Endothelial cell of umbilical vein (primary cell): ENCODE measurements at places on chromosomes 3 and 15. TPM values are rescaled to one million over a fixed set of nuclear protein-coding genes. Genes with fewer than 3 reads are reported as not detected.

GRCh38 chr3:145898487-145898886 is 262.5 kb downstream of the PLOD2 start:
- DNase-seq, result peak; percentile 2
- no peak overlapping the region for H3K27ac ChIP-seq
- H3K4me1 ChIP-seq, result no peaks in the 10 kb centered on the region
- H3K27me3 ChIP-seq, result no peaks in the 10 kb centered on the region
- no peak overlapping the region for H3K4me3 ChIP-seq

- H3K27me3 ChIP-seq, result no peaks in the 10 kb centered on the region
- no peak for DNase-seq
- H3K4me1 ChIP-seq, result peaks cover 39% of the 10 kb centered on the region
- H3K27ac ChIP-seq, result no peak overlapping the region
- no peak overlapping the region for H3K4me3 ChIP-seq
Measured at GRCh38 chr3:43249405-43249804, 36.9 kb upstream of the SNRK start.

DNA sequence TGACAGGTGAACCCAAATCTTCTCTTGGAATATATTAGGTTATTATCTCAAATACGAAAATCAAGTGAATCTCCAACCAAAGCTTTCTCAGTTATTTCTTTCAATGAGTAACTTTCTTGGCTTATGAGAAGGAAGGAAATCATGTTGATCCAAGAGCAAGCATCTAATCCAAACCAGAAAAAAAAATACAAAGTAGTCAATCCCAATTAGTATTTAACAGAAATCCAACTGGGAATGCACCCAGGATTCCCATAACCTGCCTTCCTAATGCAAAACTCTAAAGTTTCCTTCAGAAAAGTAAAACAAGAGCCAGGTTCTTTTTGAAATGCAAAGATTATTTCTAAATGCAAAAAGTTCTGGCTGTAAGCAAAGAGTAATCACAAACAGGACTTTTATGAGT is 289.3 kb downstream of the SHOX2 start:
- no peaks in the 10 kb centered on the region for H3K27me3 ChIP-seq
- H3K4me3 ChIP-seq, result no peak overlapping the region
- H3K4me1 ChIP-seq, result no peaks in the 10 kb centered on the region
- no peak for DNase-seq

DNA sequence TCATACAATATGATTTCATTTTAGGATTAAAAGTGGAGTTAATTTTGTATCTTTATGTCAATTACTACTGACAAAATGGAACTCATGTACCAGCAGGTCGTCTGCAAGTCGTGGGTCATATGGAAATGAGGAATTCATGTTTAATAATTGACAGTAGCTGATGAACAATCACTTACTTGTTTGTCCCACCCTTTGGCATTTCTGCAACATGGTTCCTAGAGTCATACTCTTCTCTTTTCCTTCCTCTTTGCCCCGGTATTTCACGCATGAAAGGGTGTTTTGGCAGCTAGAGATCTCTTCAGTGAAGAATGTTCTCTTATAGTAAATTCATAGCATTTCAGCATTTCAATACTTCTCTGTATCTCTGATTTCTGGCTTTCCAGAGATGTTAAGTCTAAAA is 133.3 kb upstream of the SLC24A5 start:
- DNase-seq, result no peak
- H3K27ac ChIP-seq, result no peak overlapping the region
- no peak overlapping the region for H3K4me3 ChIP-seq

- peaks cover 97% of the 10 kb centered on the region for H3K4me1 ChIP-seq
- H3K4me3 ChIP-seq, result no peak overlapping the region
- DNase-seq, result no peak
- H3K27ac ChIP-seq, result peak overlapping the region; percentile 99
Measured at GRCh38 chr15:41941644-41942415, 30.5 kb downstream of the EHD4 start.

- peak overlapping the region; percentile 70 for H3K4me3 ChIP-seq
- peaks cover 33% of the 10 kb centered on the region for H3K4me1 ChIP-seq
- DNase-seq, result peak; percentile 43
- H3K36me3 ChIP-seq, result no peaks in the 10 kb centered on the region
- no peak overlapping the region for H3K27ac ChIP-seq
Measured at GRCh38 chr3:39809995-39810595, 686 bp downstream of the MYRIP start.

- no peaks in the 10 kb centered on the region for H3K4me1 ChIP-seq
- no peaks in the 10 kb centered on the region for H3K27me3 ChIP-seq
- no peak for DNase-seq
Measured at GRCh38 chr3:77232557-77232956, 192.7 kb downstream of the ROBO2 start.

- H3K27me3 ChIP-seq, result no peaks in the 10 kb centered on the region
- H3K4me3 ChIP-seq, result no peak overlapping the region
- H3K4me1 ChIP-seq, result no peaks in the 10 kb centered on the region
- H3K27ac ChIP-seq, result no peak overlapping the region
Measured at GRCh38 chr3:183807209-183807728, 18.1 kb downstream of the MAP6D1 start.

DNA sequence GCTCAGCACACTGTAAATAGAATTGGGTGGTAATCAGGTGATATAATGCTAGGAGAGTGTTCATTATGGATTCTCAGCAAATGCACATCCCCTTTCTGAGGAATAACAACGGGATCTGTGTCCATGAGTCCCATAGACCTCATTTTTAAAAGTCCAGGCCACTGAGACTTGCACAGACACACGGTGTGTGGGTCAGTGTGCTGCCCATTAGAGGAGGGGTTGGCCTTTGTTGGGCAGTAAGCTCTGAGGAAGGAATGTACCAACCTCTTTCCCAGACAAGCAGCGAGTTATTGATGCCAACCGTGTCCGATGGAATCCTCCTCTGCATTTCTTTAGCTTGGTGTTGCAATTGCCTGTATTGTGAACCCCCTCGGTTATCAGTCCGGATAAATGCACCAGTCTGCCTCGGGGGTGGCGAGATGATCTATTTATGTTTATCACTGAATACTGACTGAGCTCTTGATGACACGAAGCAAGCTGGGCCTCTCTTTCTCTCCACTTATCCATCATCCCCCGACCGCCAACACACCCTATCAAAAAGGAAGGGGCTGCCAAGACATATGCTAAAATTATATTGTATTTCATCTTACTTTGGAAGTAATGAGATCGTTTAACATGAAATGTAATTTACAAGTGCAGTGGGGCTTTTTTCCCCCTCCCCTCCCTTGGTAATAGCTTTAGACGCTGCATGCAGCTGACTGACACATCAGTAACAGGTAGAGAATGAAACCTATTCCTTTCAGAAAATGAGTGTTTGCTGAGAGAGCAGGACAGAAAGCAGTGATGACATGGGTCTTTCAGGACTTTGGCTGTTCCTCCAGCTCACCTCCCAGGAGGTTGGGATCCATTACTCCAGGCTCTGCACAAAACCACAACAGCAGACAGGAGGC is 126.6 kb upstream of the ST8SIA2 start:
- no peaks in the 10 kb centered on the region for H3K4me1 ChIP-seq
- no peak overlapping the region for H3K27ac ChIP-seq
- no peak overlapping the region for H3K4me3 ChIP-seq

DNA sequence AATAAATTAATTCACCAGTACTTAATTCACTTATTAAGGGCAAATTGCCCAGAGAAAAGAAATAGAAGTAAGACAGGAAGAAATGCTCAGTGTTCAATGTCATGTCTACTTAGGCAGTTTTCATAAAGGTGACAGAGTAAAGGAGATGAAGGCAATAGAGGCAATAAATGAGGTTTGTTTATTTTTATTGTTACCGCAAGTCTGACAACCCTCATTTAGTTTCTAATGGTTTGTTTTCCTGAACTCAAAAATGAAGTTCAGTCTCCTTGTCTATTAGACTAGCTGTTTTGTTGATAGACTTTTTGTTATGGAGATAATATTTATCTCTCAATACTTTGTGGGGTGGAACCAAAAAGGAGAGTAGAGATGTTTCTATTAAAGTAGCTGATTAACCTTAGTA is 258.3 kb downstream of the C3orf38 start:
- H3K4me1 ChIP-seq, result no peaks in the 10 kb centered on the region
- H3K36me3 ChIP-seq, result no peaks in the 10 kb centered on the region
- no peaks in the 10 kb centered on the region for H3K27me3 ChIP-seq
- DNase-seq, result no peak

- no peaks in the 10 kb centered on the region for H3K36me3 ChIP-seq
- H3K4me1 ChIP-seq, result peaks cover 14% of the 10 kb centered on the region
- H3K4me3 ChIP-seq, result no peak overlapping the region
- H3K27me3 ChIP-seq, result no peaks in the 10 kb centered on the region
- DNase-seq, result peak; percentile 43
- no peak overlapping the region for H3K27ac ChIP-seq
Measured at GRCh38 chr15:88657326-88658069, 18.7 kb downstream of the ISG20 start.

GRCh38 chr3:190618330-190619030 is 104.6 kb downstream of the IL1RAP start:
- H3K27me3 ChIP-seq, result no peaks in the 10 kb centered on the region
- peak; percentile 34 for DNase-seq

- H3K4me1 ChIP-seq, result no peaks in the 10 kb centered on the region
- no peak overlapping the region for H3K27ac ChIP-seq
- H3K36me3 ChIP-seq, result no peaks in the 10 kb centered on the region
- no peak overlapping the region for H3K4me3 ChIP-seq
- no peak for DNase-seq
Measured at GRCh38 chr3:57892423-57892822, 115.8 kb upstream of the FLNB start.

DNA sequence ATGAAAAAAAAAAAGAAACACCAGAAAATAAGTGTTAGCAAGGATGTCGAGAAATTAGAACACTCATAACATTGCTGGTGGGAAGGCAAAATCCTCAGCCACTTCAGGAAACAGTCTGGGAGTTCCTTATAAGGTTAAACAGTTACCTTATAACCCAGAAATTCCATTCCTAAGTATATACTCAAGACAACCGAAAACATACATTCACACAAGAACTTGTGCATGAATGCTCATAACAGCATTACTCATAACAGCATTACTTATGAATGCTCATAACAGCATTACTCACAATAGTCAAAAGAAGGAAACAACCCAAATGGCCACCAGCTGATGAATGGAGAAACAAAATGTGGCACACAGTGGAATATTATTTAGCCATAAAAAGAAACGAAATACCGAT is 34.8 kb upstream of the DCP1A start:
- H3K27ac ChIP-seq, result no peak overlapping the region
- H3K4me3 ChIP-seq, result no peak overlapping the region
- no peak for DNase-seq
- H3K27me3 ChIP-seq, result peaks cover 6% of the 10 kb centered on the region
- no peaks in the 10 kb centered on the region for H3K4me1 ChIP-seq

The LRRC49 gene
- total RNA-seq, result 6.6 and 7.4 TPM in 2 replicates

The ITPKA gene
- 0.18 and 0.66 TPM in 2 replicates for total RNA-seq

The POC1A gene
- 16.7 and 19.4 TPM in 2 replicates for total RNA-seq

The CLDN16 gene
- not detected in 2 replicates for total RNA-seq

The SEMA5B gene
- total RNA-seq, result 0.07 and 0.44 TPM in 2 replicates

The UNC13C gene
- not detected in 2 replicates for total RNA-seq

The USP3 gene
- 52.4 and 57.2 TPM in 2 replicates for total RNA-seq

The GPR27 gene
- total RNA-seq, result not detected in 2 replicates

The MYL3 gene
- not detected in 2 replicates for total RNA-seq

The GPR176 gene
- total RNA-seq, result 35.3 and 39.8 TPM in 2 replicates

The CNTN3 gene
- total RNA-seq, result not detected in 2 replicates

The OXTR gene
- total RNA-seq, result 0.40 and 0.67 TPM in 2 replicates

The MRAS gene
- total RNA-seq, result 15.5 and 16.5 TPM in 2 replicates

The ELL3 gene
- total RNA-seq, result 2.4 and 3.6 TPM in 2 replicates
